Left lung (tissue), 14 donors: ENCODE measurements at places on chromosomes 12 and 14.
A peak's percentile ranks its signal among the peaks of the same experiment; 100 is the strongest.

DNA sequence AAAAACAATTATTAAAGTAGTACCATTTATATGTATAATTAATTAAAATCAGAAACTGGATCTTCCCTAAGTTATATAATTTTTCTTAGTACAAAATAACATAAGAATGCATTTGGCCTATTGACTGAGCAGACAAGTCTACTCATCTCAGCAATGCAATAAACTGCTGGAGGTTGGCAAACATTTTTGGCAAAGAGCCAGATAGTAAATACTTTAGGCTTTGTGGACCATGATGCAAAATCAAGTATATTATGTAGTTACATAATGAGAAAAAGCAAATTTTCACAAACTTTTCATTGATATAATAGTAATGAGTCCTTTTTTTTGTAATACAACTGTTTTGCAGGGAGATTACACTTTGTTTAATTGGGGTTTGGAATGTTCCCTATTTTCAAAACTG lies 30.9 kb downstream of the ERGIC2 start:
- no peak for DNase-seq

DNA sequence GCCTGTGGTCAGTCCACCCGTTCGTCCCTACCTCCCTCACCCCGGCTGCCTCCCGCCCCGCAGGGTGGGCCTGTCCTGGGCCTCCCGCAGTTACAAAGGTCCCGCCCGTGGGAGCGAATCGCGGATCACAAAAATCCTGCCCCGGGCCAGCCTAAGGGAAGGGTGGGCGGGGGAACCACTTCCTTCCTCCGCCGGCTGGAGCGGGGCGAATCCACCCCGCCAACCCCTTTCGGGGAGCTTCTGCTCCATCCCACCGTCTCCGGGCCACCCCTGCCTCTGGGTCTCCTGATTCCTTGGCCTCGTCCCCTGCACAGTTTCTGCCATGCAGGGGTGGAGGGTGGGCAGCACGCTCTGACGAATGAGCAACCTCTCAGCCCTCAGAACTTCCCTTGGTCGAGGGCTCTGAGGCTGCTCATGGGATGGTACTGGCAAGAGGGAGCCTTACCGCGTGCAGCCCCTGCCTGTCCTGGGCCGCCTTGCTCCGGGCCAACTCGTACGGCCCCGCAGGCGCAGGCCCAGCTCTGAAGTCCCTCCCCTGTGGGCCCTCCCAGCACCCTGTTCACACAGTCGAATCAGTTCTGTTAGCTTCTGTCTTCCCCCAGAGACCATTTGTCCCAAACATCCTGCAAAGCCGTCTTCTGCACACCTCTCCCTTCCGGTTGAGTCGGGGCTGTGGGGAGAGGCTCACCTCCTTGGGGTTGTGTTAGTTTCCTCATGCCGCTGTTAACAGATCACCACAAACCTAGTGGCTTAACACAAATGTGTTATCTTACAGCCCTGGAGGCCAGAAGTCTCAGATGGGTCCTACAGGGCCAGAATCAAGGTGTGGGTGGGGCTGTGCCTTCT lies 589 bp upstream of the HVCN1 start:
- DNase-seq: peak; percentile 89

- peak; percentile 78 for DNase-seq
These were observed 50.8 kb upstream of the ZFP36L1 start for GRCh38 chr14:68843471-68844209.

GRCh38 chr14:77026930-77027537 lies 1.5 kb downstream of the IRF2BPL start:
- DNase-seq: peak; percentile 89

DNA sequence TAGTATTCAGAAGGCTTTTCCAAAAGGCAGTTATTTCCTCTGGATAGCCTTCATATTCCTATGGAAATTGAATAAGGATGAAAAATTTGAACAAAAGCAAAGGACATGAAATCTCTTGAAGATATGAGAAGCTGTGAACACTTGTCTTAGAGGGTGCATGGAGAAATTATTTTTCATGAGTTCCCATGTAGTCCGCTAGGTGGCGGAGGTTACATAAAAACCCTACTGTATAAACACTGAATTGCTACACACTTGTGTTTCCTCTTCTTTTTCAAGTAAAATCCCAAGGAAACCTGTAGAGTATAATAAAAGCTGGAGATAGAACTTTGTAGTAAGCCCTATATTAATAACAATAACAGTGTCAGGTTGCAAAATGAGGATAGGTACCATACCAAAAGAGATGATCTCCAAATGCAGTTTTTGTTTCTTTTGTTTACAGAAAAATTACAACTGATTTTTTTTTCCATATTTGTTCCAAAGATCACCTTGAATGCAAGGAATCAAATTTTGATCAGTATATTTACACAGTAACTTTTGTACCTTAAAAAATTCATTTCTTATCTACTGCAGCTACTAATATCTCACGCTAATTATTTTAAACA lies 37.8 kb upstream of the OR4E1 start:
- DNase-seq: peak; percentile 10
